Stimulated activated CD4-positive, alpha-beta T cell treated with anti-CD3 and anti-CD28 coated beads, Interleukin-2, amount 100 ng/mL, for 24 hours (primary cell): ENCODE measurements at places on chromosomes 6 and 20.

- no peak for DNase-seq
Observed at GRCh38 chr6:108274546-108274945, 13.7 kb upstream of the SNX3 start.

DNA sequence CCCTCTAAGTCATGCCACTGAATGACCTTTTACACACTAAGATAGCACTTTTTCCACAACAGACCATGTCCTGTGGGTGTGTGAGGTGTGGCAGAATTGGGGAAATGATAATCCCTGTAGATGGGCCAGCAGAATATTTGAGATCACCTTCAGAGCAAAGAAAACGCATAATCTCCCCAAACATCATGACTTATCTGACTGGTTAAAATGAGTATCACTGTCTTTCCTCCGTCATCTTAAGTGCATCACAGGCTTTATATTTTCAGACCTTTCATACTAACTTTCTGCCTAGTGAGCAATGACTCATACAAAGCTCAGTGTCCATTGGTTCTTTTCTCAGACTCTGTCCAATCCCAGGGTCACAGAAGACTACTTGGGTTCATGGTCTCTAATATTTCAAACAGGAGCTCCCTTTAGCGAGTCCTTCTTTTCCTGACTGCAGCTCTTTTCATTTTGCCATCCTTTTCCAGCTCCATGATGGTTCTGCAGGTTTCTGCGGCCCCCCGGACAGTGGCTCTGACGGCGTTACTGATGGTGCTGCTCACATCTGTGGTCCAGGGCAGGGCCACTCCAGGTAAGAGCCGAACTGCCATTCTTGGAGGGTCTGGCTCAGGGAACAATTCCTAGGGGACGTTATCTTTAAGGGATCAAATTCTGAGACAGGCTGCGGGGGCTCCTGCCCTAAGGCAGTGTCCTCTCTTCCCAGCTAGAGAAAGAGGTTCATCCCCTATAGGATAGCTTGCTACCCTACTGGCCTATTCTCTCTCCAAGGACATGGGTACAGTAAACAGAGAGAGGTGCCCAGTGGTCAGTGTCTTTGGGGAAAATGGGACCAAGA is at the start of gene HLA-DPB1:
Gene HLA-DPB1 (plus strand): TSS at position 423 of the 838 bp plus-strand sequence. CDS start 52 bp downstream, at position 475.
- no peak for DNase-seq

DNA sequence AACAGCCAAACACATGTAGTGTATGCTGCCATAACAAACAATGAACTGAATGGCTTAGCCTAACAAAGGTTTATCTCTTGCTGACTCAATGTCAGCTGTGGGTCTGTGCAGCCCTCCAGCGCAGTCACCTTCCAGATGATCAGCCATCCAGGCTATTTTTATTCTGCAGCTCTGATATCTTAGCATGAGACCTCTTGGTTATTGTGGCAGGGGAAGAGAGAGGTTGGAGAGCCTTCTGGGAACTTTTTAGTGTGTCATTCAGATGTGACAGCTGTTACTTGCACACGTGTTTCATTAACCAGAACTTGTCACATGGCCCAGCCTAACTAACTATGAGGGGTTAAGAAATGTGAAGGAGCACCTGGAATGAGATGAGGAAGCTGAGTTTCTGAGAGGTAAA is 202.5 kb downstream of the DHX35 start:
- no peak for DNase-seq

- no peak for DNase-seq
Observed at GRCh38 chr6:165742047-165742446, 79.0 kb upstream of the PDE10A start.

DNA sequence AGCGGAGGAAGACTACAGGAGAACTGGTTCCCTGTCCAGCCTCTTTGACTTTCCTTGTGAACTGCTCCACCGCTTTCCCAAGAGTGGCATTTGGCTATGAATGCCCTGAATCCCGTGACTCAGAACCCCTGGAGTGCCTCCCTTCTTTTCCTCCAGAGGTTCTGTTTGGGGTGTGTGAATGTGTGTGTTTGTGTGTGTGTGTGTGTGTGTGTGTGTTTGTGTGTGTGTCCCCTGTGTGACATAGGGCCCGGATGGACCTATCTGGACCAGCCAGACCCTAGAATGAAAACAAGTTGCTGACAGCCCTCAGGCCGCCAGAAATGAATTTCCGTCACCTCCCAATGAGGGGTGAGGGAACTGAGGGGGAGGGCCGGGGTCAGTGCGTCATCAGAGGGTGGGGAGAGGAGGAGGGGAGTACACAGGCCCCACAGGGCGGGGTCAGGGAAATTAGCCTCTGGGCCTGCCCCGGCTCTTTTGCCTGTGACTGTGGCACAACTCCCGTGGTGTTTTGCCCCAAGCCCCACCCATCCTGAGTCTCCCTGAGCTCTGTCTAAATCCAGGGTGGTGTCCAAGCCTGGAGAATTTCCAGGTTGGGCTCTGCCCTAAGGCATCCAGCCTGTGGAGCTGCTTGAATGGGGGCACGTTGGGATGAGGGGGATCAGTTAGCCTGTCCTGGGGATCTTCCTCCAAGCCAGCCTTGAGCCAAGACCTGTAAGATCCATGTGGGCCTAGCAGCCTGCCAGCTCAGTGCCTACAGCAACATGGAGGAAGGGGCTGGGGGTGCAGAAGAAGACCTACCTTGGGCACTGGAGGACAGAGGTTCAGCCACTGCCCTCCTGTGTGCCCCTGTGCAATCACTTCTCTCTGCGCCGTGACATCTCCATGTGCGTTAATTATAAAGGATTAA is 15.2 kb upstream of the MRPS18A start:
- DNase-seq: no peak

DNA sequence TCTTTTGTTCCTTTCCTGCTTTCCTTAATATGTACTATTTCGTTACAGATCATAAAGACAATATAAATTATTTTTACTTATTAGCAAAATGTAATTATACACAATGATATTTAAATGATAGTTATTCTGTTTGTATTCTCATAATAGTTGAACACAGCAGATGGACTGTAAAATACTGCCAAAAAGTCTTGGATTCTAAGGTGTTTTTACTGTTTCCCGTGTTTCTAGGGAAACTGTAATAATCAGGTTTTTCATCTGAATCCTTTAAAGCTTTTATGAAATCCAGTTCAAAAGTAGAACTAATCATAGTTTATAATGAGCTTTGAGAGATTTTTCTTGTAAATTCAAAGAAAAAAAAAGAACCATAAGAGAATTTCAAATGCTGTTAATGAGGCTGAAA is 148.4 kb downstream of the GRIK2 start:
- DNase-seq: no peak

DNA sequence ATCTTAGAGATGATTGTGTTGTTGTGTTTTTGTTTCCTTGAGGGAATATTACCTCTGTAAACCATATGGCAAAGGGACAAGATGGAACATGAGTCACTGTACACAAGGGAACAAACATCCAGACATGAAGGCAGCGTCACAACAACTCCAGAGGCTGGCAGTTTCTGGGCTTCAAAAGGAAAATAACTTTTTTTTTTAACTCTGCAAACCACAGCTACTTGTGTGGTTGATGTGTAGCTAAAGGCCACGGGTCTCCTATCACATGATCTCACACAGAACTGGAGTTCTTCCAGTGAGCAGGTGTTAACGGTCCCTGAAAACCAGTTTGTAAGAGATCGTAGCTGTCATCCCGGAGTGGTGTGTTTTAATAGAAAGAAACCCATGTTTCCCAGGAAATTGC is 33.2 kb upstream of the HBS1L start:
- peak; percentile 42 for DNase-seq
